ENCODE measurements at places on chromosomes 5 and 9.

GRCh38 chr9:19161257-19162025 is 34.1 kb upstream of the PLIN2 start:
- no peak for DNase-seq

DNA sequence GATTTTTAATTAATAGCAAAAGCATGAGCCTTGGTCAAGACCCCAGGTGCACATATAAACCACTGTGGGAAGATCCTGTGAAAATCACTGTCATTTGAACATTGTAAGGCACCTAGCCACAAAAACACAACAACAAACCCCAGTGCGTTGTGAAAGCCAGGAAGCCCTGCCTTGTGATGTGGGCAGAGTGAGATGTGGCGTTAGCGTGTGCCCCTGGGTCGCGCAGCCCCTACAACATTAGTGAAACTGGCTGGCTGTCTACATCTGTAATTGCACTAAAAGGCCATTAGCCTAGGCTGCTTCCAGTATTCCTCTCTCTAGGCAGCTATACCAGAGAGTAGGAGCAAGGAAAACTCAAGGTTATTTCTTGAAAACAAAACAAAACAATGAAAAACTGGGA is 21.1 kb upstream of the PDZD2 start:
- peak; percentile 42 for DNase-seq

DNA sequence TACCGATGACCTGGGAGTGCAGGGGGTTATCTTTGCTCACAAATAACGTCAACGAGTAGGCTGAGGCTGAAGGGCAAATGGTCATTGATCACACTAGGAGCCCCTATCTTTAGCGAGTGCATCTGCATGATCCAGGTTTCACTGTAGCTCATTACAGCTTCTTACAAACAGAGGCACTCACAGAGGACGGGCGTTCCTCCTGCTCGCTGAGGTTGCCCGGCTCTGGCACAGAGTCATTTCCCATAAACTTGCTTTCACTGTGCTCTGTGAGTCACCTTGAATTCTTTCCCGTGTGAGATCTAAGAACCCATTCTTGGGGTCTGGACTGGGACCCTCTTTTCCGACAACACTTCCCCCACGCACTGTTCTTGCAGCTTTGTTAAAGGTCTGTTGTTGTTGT is 1.9 kb upstream of the PAEP start:
- no peak for DNase-seq

GRCh38 chr9:33439731-33440130 is 7.7 kb downstream of the AQP3 start:
- DNase-seq: no peak

DNA sequence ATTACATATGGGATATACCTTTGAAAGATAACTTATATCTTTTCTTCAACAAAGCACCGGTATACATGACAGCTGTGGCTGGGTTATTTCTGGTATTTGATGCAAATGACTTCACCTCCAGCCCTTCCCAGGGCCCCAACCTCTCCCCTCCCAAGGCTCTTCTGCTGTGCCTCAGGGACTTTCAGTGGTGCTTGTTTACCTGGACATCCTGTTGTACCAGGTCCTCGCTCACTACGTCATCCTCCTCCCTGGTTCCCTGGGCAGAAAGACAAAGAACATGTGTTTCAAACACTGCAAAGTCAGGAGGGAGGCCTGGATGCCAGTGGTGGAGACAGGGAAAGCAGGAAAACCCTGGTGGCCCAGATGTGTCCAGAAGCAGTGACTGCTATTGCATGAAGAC is 23.4 kb downstream of the ANXA6 start:
- DNase-seq: no peak

- DNase-seq: no peak
Observed at GRCh38 chr9:125988479-125989050, 241.4 kb downstream of the PBX3 start.

GRCh38 chr9:98462310-98462709 is 206.9 kb upstream of the TBC1D2 start:
- no peak for DNase-seq

All from esophagus muscularis mucosa (tissue), 4 donors.